ENCODE measurements at places on chromosomes 16 and 17. TPM values are rescaled to one million over a fixed set of nuclear protein-coding genes. Genes with fewer than 3 reads are reported as not detected.

DNA sequence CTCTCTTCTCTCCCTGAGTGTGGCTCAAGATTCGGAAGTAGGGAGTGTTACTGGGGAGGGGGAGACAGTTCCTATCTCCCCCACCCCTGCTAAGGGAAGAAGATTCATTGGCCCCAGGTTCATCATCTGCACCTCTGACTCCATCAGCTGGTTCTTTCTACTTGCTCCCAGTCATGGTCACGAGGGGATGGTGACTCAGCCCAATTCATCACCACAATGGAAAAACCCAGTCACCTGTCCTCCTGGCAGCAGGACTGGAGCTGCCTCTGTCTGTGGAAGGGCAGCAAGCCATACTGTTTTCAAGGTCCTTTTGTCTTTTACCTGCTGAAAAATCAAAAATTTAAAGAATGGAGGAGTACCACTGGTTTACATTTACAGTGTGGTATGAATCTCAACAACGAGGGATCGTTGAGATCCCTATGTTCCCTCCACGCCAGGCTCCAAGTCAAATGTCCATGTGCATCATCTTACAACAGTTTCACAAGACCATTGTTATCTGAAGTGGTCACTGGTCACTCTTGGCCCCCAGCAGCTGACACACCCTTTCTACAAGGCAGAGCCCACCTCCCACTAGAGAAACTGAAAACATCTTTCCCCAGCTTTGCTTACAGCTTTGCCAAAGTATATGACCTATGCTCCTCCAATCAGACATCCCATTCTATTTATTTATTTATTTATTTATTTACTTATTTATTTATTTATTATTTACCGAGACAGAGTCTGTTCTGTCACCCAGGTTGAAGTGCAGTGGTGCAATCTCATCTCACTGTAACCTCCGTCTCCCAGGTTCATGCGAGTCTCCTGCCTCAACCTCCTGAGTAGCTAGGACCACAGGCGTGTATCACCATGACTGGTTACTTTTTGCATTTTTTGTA lies 40.4 kb upstream of the NDRG4 start:
- DNase-seq = no peak

DNA sequence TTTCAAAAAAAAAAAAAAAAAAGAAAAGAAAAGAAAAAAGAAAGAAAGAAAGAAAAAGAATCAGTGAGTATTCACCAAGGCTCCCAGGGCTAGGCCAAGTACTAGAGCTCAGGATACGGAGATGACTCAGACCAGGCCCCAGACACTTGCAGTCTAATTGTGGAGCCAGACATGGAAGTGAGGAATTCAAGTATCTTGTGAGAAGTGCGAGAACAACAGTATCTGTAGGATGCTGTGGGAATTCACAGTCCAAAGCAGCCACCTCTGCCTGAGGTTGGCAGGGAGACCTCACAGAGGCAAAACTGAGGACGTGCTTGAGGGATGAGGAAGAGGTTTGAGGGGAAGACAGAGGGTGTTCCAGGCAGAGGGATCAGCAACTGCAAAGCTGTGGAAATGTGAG lies 14.0 kb upstream of the ALDOA start:
- DNase-seq = no peak

Gene TNFRSF13B
- total RNA-seq = not detected

- no peak for DNase-seq
Observed at GRCh38 chr17:79936641-79937381, 97.6 kb upstream of the CBX4 start.

Gene PITPNM3
- total RNA-seq = 0.41 TPM

- no peak for DNase-seq
Observed at GRCh38 chr16:49269201-49269600, 12.4 kb downstream of the CBLN1 start.

Gene HAGH
- 20.9 TPM for total RNA-seq

DNA sequence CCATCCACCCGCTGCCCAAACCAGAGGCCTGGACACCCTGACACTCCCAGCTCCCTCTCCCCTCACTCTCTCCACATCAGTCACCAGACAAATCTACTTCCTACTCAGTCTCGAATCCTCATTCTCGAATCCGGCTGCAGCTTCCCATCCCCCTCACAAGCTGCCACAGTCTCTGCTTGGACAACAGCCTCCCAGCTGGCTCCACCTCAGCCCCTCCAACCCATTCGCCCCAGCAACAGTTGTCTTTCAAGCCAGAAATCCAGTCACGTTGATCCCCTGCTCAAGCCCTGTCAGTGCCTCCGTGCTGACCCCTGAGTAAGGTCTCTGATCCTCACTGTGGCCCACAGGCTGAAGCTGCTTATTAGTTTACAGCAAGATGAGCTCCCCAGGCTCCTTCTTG lies 44.2 kb upstream of the MTSS2 start:
- no peak for DNase-seq

DNA sequence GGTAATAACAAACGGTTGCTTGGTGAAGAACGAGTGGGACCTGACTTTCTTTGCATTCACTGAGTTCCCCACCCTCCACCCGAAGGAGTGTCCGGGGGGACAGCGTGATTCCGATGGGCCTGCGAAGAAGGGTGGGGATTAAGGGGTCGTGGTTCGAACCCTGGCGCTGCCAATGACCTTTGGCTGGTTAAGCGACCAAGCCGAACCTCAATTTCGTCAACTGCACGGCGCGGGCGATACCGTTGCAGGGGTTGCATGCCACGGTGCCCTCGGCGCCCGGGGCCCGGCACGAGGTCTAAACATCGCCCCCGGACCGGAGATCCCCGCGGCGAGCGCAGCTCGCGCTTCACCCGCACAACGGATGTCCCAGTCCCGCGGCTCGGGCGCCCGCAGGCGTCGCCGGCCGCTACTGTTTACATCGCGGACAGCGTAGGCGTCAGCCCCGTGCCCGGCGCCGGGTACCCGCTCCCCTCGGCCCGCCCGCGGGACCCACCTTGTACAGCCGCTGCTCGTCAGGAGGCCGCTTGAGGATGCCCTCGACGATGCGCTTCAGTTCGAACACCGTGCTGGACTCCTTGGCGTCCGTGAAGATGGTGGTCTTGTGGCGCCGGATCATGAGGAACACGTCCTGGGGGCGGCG lies 460 bp downstream of the ELOB start:
- DNase-seq = no peak

Gene ZPBP2
- total RNA-seq = not detected

GRCh38 chr17:71535321-71535720 lies 585.5 kb upstream of the SOX9 start:
- no peak for DNase-seq

All from CD4-positive, alpha-beta T cell (primary cell).